ENCODE measurements at places on chromosomes 2 and 18.

DNA sequence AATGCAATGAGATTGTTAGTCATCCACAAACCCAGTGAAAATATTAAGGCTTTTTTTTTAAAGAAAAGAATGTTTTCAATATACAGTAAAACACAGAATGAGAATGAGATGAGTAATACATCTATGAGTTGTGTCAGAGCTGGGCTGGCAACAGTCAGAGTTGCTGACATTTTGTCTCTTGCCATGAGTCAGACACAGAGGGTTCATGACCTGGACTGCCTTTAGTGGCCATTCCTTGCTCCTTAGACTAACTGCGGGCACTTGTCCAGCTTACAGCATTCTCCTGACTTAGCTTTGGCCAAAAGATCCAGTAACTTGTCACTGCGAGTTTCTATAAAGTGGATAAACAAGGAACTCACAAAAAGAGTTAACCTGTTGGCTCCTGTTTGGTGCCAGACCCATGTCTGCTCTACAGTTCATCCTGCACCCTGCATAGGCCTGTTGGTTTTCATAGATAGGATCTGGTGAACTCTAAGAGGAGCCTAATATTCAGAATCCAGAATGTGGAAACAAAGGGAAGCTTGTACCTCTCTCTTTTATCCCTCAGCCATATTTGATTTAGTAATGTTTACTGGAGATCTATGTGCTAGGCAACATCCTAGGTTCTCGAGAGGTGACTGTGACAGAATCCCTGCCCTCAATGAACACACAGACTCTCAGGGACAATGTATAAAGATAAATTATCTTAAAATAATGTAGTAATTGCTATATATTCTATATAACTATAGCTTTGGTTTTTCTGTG is 391.5 kb upstream of the VWC2L start:
- DNase-seq = peak; percentile 96

GRCh38 chr18:51811883-51812282 is 528.1 kb upstream of the DCC start:
- DNase-seq = no peak

DNA sequence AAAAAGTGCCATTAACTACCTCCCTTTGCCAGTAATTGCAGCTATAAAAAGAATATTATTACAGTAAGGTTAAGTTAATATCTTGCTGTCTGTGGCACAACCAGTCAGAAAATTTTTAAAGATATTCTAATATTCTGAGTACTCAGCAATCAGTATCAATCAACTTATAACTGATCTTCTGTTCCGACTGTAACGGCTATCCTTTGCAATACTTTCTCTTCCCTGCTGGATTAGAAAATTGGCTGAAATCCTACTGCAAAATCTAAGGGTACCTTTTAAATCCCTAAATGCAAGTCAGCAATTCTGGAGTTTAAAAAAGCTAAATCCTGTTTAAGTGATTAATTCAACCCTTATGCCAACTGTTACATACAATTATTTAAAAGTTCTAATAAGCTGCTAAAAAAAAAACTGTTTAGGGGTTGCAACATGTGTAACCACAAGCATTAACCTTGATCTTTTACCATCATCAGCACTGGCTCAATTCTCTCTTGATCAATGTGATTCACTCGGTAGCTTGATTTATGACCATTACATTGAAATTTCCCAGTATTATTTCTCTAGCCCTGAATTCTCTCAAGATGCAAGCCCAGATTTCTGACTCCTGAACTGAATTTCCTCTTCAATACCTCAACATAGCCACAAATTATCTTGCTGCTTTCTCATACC is 20.5 kb downstream of the GAREM1 start:
- no peak for DNase-seq

DNA sequence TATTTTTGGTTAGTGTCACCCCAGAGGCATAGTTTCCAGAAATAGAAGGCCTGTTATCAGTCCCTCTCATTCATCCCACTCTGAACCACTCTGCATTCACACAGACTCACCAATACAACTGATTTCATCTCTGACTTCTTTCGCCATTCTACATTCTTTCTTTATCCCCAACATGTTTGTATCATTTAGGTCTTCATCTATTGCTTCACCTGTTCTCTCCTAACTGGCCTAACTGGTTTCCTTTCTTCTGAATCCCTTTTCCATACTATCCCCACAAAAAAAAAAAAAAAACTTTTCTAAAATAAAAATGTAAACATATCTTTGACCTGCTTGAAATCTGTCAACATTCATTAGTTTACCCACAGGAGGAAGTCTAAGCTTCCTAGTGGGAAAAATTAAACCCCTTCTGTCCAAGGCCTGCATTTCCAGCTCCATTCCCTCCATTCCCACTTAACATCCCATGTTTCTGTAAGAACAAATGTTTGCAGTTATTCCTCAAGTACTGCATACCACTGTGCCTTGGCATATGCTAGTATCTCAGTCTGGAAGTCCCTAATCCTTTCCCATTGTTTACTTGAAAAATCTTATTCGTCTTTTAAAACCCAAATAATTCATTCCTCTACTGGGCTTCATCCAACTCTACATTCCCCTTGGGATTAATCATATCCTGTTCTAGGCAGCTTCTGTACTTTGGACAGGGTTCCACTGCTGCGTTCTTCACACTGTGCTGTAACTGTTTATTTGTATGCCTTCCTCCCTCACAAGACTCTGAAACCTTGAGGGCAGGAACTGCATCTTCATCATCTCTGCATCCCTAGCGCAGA is 68.5 kb downstream of the FIGN start:
- peak; percentile 39 for DNase-seq

DNA sequence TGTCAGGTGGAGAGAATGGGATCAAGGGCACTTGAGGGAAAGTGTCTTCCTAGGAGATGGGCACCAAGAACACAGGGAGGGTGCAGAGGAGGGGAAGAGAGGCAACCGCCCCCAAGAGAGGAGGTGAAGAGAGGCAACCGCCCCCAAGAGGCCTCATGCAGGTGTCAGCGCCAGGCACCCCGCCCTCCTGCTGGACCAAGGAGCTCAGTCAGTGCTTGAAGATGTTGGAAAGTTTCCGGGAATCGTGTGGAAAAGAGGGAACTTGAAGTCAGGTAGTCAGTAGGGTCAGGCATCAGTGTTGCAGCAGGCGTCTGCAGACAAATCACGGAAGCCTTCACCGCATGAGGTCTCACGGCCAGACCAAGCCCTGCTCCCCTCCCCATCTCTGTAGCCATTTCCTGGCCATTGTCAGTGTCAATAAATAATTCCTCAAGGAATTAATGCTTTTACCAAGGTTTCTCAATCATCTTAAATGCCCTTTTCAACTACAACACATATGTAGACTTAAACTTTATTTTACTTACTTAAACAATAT is 353.1 kb downstream of the EIPR1 start:
- no peak for DNase-seq

GRCh38 chr2:103464831-103465230 is 703.0 kb downstream of the TMEM182 start:
- DNase-seq = peak; percentile 1

GRCh38 chr2:233007739-233008138 is 5.3 kb downstream of the NGEF start:
- DNase-seq = no peak

GRCh38 chr18:46502444-46502843 is 154.6 kb downstream of the LOXHD1 start:
- peak; percentile 23 for DNase-seq

GRCh38 chr2:142868229-142868762 is 9.2 kb upstream of the KYNU start:
- no peak for DNase-seq

DNA sequence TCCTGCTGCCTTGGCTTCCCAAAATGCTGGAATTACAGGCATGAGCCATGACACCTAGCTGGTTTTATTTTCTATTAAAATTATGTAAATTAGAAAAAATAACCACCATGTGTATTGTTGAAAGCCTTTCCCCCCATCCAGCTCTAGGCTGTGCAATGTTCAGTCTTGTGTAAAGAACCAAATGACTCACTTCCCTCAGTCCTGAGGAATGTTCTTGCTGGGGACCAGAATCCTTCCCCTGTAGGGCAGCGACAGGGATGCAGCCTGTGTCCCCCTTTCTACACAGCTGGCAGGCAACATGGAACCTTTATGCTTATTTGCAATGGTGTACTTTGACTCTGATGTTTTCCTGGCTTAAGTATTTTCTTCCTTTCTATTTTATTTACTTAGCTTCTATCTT is 29.4 kb downstream of the AOX1 start:
- DNase-seq = peak; percentile 73

GRCh38 chr2:231111987-231112386 is 12.9 kb downstream of the HTR2B start:
- DNase-seq = no peak

DNA sequence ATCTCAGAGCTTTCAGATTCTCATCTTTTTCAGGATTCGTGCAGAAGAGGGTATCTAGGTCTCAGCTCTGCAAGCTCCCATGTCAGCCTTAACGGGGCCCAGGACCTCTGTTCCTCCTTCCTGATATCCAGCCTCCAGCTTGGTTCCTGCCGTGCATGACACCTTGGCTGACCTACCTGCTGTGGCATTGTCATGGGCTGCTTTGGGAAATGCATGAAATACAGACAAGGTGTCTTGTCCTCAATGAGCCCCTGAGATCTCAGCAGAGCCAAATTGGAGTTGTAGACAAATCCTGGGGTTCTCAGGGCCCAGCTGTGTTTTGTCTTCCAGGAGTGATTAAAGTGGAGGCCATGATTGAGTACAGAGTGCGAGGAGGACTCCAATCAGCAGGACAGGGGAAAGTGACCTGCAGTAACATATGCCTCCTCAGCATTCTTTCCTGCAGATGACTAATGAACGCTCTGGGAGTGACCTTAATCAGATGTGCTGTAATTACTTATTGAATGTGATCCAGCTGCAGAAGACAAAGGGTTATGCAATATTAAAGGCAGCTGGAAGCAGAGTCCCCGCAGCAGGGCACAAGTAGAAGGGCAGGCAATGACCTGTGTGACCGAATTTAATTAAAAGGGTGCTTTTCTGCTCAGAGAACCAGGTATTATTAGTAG is 141.1 kb downstream of the CCBE1 start:
- no peak for DNase-seq

DNA sequence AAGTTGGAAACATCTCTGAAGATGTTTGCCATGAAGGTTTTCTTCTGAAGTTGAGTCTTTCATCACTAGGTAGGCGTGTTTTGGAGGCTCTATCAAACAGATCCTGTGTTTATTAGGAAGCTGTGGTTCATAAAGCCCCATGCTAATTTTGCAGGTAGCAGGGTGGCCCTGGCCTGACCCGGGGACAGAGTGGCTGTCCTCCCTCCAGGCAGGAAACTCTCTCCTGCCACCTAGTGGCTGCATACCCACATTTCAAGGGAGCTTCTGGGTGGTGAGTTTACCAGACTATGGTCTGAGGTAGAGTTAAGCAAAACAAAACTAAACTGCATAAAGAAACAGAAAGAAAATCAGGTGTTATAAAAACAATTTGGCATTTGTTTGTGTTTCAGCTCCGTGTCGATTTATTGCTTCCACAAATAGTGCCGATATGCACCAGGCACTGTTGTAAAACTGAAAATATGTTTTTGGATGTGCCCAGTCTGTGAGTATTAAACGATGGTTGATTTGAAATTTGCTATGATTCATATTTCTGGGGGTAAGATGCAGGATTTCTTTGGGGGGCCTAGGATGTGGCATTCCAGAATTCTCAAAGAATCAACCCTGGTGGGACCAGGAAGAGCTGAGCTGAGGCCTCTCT is 26.0 kb upstream of the IL37 start:
- DNase-seq = peak; percentile 23

DNA sequence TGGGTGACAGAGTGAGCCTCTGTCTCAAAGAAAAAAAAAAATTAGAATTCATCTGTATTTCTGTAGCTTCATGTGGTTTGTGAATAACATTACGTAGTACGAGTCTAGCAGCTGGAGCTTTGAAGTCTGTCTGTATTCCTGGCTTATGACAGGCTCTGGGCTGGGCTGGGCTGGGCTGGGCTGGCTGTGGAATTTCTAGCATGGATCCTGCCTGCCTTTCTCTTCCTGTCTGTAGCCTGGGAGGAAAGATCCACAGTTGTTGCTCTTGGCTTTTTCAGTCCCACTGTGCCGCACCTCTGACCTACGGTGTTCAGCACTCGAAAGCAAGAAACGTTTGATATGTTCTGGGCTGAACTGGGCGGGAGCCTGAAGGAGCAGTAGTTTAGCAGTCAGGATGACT is 55.4 kb downstream of the BOLA3 start:
- DNase-seq = no peak

DNA sequence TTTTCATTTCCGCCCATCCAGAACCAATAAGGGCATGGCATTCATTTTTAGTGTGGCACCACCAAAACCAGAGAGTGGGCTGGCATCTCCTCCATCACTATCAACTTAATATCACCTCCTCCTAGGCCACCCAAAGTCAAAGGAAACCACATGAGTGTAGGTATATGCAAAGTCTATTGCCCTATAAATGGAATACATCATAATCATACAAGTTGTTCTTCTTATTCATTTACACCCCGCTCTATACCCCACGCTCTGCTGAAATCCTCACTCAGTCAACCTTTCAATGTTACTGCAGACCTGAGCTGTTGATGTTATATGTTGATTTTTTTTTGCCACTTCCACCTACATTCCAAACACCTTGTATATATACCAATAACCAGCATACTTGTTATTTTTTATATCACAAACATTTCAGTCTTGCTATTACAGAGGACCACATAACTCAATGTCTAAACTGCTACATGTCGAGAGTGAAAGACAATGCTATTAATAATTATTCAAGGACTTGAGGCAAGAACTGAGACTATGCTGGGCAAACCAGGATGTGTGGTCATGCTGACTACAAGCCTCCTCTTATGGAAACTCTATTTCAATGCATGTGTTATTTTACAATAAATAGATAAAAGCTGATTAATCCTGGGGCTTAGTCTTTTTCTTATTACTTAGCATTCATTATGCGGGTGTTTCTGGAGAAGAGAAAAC is 466.5 kb upstream of the ID2 start:
- DNase-seq = no peak

DNA sequence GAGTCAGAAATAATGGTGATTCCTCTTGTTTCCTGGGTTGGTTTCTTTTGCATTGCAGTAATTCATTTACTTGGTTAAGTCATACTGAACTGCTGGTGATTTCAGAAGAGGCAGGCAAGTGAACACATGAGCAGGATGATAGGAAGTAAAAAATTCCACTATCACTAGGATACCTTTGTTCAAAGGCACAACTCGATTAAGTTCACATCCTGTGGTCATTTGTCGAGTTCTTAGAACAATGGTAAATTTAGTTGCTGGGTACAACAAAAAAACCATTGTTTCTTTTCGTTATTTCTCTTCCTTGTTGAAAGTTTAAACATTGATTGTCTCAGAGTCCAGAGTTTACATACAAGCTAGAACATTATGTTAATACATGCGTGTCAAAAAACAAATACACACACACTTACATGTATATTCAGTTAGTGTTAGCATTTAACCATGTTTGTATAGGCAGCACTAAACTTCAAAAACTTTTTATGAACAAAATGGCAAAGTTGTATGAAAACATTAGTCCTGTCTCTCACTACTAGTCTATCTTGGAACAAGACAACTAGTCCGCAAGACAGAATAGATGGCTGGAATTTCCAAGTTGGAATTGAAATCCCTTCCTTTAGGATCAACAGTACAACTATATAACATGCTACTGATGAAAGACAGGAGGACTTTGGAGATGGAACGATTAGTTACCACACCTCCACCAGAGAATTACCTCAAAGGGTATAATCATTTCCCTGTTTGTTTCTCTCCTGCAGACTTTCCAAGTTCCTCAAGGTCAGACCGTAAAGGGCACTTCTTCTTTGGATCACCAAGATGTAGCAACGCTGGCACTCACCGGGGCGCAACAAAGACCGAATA is 26.2 kb downstream of the STK39 start:
- no peak for DNase-seq

All from RKO (cell line).